Fibroblast of lung (primary cell): ENCODE measurements at places on chromosomes 12 and 14. TPM values are rescaled to one million over a fixed set of nuclear protein-coding genes. Genes with fewer than 3 reads are reported as not detected.
A peak's percentile ranks its signal among the peaks of the same experiment; 100 is the strongest.

GRCh38 chr14:21192875-21193535 is 37.1 kb upstream of the OR5AU1 start:
- DNase-seq, result no peak

- no peak for DNase-seq
Measured at GRCh38 chr12:92977326-92977725, 48.2 kb upstream of the EEA1 start.

- DNase-seq, result peak; percentile 3
Measured at GRCh38 chr12:105841840-105842239, 296.9 kb downstream of the NUAK1 start.

DNA sequence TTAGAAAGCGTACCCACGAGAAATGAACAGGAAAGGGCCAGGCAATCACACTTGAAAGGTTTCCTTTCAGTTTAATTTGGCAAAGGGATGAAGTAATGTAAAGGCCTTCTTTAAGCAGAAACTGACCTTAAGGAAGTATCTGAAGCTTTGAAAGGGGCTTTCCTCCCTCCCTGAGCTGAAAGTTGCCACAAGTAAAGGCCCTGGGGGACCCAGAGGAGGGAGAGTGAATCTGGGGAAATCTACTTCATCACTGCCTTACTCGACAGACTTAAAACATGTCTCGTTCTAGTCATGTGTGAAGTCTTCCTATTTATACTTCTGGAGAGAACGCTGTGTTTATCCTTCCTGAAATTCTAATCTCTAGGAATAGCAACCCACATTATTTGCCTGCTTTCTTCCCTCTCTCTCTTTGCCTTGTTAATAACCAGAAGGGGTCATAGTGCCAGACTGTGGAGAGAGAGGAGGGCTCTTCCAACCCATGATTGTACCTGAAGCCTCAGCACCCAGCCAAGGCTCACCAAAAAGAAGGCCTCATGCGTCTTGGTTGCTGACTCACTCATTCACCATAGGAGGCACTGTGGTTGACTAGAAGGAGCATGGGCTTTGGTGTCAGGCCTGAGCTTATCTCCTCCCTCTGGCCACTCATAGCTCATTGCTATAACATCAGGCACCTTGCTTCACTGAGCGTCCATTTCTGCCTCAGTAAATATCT is 10.2 kb upstream of the GPX2 start:
- DNase-seq, result no peak

- no peak for DNase-seq
Measured at GRCh38 chr12:4169959-4170358, 103.6 kb upstream of the CCND2 start.

GRCh38 chr14:54450535-54450934 is 9.4 kb upstream of the CNIH1 start:
- DNase-seq, result peak; percentile 52

The GDF3 gene
- total RNA-seq, result not detected in 2 replicates

The CAPZA3 gene
- not detected in 2 replicates for total RNA-seq

The NANOG gene
- total RNA-seq, result not detected in 2 replicates

The IRAK4 gene
- total RNA-seq, result 20.0 and 27.6 TPM in 2 replicates

The APOF gene
- total RNA-seq, result not detected in 2 replicates
